ENCODE measurements at places on chromosomes 11 and 22.

DNA sequence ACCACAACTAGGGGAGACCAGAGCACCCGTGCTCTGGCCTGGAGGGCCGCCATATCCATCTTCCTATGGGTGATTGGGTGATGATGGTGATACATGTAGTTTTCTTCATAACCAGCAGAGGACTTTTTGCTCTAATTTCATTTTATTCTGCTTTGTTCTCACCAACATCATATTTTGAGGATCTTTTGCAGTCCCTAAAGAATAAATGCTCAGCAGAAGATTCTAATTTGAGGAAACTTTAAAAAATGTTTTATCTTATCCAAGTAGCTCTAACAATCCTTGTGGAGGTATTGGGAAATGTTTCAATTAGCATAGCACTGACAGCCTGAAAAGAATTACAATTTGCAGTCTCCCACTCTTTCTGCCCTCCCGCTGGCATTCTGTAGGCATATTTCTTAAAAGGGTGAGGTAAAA is 544.0 kb downstream of the NTM start:
- no peak for DNase-seq

DNA sequence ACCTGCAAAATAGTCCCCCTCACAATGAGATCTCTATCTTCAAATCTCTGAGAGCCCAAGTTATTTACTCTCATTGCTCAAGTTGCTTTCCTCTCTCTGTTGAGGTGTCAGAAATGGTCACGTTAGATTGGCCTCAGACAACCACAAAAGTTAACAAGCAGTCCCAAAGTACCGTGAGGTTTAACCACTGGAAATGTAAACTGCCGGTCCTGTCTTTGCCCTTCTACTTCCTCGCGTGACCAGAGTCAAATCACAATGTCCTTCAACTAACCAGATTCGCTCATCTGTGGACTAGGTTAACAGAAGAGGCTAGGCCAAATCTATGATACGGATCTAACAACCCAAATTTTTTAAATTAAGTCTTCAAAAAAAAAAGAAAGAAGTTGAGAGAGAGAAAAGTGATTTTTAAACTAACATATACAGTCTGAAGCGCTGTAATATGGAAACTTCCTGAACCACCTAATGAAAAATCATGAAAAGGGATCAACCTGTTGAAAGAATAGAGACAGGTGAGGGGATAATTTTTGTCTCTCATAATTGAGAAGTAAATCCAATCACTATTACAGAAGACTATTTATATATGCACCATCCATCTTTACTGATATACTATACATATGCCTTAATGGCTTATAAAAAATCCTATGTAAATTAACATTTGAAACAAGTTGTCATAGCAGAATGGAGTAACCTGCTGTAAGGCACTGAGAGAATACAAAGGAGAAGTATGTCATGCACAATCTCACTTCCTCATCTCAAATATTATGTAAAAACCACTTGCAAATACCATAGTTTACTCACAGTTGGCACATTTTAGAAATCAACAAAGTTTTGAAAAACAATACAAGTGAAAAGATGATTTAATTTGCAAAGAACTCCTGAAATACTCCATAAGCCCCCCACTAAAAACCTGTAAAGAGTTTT is 3.3 kb upstream of the JAML start:
- DNase-seq: no peak

DNA sequence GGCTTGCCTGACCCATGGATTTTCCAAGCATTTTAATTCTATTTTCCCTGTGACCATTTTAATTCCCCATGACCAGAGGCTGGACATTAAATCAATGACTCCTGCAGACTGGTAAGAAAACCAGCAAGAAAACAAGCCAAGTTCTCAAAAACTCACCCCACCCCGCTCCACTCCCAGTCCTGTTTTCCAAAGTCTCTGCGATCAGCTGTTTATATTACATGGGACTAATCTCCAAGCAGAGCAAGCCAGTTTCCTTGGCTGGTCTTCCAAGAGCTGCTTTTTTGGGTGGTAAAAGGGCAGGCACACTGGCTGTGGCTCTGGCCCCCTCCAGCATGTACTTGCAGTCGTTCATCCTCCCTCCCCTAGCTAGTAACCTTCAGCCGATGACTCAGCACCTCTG is 97.9 kb downstream of the RRAS2 start:
- DNase-seq: no peak

GRCh38 chr11:130548491-130548833 is 100.0 kb downstream of the ADAMTS15 start:
- no peak for DNase-seq

DNA sequence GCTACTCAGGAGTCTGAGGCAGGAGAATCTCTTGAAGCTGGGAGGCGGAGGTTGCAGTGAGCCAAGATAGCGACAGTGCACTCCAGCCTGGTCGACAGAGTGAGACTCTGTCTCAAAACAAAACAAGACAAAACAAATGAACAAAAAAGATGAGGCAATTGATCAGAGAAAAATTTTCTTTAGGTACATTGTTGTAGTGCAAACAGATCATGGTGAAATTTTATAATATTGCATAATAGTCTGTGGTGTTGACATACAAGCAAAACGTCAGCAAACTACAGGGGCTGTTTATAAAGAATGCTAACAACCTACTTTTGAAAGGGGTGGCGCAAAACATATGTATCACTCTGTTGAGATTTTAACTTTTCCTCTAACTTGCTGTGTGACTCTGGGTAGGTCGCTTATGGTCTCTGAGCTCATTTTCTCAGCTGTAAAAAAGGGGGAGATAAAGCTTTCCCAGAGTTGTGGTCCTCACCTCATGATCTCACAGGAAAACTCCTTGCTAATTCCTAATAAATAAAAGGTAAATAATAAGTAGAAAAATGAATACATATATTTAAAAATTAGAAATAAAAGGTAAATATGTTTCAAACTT is 64.8 kb upstream of the NUP160 start:
- DNase-seq: no peak

DNA sequence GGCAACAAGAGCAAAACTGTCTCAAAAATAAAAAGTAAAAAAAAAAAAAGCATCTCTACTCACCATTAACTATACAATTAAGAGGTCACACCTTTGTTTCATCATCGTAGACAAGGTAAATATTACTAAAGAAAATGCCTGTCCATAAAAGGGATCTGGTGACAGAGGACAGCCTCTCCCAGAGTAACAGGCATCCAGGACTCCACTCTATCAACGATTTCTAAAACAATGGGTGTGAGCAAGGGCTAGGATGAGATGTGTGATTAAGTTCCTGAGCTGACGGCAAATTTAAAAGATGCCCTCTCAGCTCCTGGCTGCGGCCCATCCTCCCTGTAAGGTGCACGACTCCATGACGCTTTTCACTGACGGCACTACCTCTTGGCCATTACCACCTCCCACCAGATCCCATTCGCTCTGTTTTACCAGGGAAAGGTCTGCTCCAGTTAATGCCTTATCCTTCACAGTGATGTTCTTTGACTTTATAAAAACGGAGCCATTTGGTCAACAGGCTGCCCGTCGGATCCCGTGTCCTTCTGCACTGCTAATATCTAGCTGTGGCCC is 2.3 kb upstream of the TMEM45B start:
- no peak for DNase-seq

GRCh38 chr11:84501750-84502149 is 1125.4 kb downstream of the DLG2 start:
- DNase-seq: no peak

DNA sequence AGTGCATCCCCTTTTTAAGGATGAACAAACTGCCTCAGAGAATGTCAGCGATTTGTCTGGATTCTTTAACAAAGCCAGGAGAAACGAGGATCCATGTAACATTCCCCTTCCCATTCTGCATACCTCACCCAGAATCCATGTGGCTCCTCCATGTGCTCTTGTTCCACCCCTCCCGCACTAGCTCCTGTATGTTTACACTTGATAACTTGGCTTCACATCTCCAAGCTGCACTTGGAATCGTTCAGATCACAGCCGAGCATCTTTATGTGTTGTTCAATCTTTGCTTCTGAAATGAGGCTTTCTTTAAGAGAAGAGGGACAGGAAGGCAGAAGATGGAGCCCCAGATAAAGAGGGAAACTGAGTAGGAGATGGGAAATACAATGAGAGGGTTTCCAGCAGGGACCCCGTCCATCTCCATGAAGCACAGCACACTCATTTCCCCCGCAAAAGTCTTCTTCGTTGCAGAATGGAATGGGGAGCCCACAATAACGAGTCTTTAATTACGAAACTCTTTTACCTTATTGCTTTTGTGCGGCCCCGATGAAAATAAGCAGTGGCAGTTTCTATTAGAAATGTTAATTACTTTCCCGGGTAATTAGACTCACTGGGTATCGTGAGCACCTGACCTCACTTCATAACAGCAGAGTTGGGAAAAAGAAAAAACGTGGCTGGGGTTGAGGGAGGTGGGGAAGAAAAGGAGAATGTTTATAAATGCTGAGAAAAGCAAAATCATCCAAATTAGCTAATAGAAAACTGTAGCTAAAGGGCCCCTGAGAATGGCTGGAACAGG is 96.8 kb upstream of the ISX start:
- DNase-seq: no peak

DNA sequence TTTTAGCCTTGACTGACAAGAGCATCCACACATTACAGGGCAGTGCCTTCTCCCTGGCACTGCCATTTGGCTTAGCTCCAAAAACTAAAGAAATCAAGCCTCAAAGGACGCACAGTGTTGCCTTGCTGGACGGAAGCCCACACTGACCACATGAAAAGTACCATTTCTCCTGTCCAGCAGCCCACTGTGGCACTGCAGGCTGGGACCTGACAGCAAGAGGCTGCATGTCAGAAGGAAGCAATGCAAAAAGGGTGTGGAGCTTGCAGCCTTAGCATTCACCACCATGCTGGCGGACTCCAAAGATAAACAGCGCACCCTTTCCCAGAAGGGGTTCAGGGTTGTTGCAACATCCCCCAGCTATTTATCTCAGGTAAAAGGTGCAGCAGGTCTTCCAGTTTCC is 109.3 kb upstream of the BMAL1 start:
- no peak for DNase-seq

DNA sequence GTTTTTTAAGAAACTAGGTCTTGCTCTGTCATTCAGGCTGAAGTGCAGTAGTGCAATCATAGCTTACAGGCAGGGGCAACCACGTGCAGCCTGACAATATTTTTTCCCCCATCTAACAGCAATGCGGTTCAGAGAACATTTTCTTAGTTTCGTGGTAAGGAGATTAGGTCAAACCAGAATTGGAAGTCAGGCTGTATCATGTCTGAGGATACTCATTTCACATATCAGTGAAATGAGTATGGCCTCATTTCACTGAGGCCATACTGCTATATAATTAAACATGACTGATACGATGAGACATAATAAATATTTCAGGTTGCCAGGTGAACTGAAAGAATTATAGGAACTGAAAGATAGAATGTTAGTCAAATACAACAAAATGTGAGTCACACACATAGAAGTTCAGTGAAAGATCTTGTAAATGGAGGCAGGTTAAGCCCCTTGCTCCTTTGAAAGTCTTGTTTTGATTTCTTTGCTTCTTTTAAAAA is 32.5 kb upstream of the IZUMO1R start:
- DNase-seq: no peak

- DNase-seq: no peak
Measured at GRCh38 chr11:80495116-80495515, 1054.3 kb upstream of the TENM4 start.

- no peak for DNase-seq
Measured at GRCh38 chr11:79441461-79441875, 638 bp upstream of the TENM4 start.

- no peak for DNase-seq
Measured at GRCh38 chr11:91243630-91244029, 981.0 kb upstream of the FAT3 start.

DNA sequence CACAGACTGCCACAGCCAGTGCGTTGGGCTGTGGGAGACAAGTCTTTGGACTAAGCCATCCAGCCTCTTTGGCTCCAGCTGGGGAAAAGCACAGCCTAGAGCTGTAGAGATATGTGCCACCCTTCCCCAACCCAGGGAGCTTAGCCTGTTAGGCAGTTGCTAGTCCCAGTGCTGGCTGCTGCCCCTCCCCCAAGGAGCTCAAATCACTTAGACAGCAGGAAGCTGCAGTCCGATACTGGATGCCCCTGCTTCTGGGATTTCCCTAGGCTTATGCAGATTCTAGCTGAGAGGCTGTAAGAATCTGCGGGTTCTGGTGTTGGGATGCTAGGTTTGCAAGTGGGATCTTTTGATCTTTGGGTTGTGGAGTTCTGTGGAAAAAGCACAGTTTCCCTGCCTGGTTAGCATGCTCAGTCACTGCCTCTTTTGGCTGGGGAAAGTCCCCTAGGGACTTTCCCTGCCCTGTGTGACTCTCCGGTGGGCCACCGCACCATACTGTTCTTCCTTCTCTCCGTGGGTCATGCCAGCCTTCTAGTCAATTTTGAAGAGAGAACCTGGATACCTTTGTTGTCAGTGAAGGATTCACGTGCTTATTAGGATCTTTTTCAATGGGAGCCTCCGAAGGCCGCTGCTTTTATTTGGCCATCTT is 792.0 kb downstream of the KCNA4 start:
- no peak for DNase-seq

GRCh38 chr11:12591706-12592105 is 82.5 kb upstream of the TEAD1 start:
- DNase-seq: no peak

DNA sequence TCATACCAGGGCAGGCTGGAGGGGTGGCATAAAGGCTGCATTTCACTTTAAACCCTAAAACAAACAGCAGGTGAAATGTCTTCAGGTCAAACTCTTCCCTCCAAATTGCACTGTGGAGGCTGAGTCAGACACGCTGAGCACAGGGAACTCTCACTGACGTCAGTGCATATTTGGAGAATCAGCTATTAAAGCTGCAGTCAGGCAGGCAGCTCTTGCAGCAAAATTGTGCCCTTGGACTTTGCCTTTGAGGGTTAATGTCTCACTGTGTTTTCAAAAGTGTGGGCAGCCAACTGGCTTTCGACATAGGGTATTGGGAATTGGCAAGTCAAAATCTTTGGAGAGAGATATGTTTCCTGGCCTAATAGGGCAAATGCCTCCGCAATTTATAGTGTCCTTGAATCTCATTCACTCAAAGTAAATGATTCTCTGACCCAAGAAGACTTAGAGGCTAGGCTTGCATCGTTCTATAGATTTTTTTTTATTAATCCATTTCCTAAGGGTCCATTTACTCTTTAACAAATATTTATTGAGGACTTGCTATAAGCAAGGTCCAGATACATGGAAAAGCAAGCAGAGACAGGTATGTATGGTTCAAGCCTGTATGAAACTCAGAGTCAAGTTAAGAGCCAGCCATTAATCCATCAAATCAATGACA is 27.7 kb upstream of the SMCO4 start:
- DNase-seq: no peak

DNA sequence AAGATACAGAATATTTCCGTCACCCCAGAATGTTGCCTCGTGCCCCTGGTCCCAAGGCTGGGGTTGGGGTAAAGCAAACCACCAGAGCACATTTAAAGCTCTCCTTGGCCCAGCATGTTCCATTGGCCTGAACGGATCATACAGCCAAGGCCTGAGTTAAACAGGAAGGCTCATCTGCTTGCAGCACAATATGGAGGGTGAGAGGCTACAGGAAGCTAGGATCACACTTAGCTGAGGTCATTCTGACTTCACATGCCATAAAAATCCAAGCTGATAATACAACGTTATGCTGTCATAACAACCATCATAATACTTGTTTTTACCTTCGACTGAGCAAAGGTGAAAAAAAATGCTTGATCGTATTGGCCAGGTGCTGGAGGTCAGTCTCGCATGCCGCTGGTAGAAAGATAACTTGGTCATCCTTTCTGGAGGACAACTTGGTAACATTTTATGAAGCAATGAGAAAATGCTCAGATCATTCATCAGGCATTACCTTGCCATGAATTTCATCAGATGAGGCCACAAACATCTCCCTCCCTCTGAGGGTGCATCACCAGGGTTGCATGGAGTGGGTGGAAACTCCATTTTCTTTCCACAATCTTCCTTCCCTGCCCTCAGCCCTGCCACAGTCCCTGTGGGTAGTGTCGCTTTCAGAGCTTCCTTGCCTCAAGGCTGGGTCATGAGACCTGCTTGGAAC is 31.9 kb upstream of the RTL6 start:
- DNase-seq: no peak
